ENCODE measurements at places on chromosomes 2 and 18.

DNA sequence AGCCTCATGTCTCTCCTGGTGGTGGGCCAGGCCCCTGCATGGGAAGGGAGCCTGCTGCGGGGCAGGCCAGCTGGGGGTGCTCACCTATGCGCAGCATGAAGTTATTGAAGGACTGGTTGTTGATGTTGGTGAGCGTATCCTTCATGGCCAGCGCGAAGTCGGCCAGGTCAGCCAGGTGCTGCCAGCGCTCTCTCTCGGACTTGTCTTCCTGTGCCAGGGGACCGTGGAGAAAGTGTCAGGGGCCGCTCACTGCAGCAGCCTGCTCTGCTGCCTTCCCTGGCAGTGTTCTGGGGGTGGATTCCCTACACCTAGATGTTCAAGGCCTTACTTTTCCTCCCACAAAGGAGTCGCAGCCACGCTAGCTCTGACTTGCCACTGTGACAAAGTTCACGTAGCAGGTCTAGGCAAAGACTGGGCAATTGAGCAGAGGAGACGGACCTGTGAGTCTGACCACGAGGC lies 28.2 kb downstream of the CENPO start:
- DNase-seq = no peak

DNA sequence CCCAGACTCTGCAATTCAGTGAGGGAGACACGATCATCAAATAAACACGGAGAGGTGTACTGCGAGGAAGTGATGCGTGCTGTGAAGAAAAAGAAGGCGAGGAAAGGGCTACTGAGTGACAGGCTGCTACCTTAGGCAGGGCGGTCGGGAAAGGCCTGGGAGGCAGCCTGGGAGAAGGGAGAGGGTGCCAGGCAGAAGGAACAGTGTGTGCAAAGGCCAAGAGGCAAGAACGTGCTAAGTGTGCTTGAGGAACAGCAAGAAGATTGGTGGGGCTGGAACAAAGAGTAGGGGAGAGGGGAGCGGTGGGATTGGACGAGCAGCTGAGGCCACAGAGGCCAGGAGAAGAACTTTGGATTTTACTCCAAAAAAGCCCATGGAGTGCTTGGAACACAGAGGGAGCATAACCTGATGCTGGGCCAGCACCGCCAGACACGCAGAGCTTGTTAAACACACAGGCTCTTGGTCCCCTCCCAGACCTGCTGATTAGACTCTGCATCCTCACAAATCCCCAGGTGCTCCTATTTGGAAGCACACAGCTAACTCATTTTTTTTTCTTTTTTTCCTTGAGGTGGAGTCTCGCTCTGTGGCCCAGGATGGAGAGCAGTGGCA lies 30.4 kb downstream of the SERTAD2 start:
- DNase-seq = no peak

DNA sequence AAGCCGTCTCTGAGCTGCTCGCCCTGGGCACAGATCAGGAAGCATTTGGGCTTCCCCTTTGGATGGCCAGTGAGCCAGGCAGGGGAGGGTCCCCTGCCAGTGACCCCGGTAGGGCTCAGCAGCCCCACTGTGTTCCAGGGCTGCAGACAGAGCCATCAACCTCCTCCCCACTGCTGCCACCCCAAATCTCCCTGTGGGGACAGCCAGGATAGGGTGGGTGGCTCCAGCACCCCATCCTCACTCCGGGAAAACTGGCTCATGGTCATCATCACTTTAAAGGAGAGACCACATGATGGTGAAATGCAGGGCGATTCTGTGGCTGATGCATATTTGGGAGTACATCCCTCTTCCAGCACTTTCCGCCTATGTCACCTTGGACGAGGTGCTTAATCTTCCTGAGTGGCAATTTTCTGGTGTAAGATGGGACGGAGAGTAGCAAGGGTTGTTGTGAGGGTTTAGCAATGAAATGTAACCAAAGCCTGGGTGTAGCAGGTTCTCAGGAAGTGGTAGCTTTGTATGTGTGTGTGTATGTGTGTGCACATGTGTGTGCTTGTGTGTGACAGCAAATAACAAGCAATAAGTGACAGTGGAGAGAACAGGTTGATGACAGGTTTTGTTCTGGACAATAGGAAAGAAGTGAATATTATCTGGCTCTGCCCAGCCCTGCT lies 61.8 kb downstream of the ACAA2 start:
- DNase-seq = no peak

GRCh38 chr2:27922842-27923241 lies 32.3 kb downstream of the BABAM2 start:
- DNase-seq = no peak

GRCh38 chr18:4455113-4455811 lies at the start of gene DLGAP1:
Gene DLGAP1 (minus strand): TSS chr18:4455307.
- no peak for DNase-seq

DNA sequence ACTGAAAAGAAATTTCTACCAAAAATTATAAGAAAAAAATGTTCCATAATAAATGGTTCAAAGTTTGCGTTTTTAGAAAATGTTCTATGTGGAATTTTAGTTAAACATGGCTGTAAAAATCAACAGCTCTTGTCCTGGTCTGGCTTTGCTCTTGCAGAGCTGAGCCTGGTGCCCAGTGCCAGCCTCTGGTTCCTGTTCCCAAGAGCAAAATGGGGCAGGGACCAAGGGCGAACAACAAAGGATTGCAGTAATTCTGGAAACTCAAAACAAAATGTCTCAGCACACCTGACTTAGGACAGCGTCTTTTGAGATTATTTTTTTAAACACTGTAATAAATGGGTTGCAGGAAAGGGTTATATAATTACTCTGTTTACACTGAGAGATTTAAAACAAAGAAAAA lies 174.7 kb downstream of the ANAPC1 start:
- no peak for DNase-seq

- DNase-seq = peak; percentile 2
Observed at GRCh38 chr2:57516698-57517340, 529.8 kb upstream of the VRK2 start.

DNA sequence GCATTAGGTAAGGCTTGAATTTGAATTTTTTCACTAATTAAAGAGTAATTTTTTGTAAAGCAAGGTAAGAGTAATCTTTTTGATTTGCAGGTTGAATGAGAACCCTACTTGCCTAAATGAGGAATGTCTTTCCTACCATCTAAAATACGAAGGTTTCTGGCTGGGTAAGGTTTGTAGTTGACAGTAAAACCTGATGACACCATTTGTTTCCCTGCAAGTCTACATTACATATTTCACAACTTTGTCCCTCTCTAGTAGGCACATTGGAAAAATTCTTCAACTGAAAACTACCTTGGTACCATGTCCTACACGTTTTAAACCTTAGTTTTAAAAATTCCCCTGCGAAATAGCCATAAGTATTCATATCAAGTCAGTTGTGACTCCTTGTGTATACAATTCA lies 9.4 kb downstream of the HNRNPA3 start:
- no peak for DNase-seq

- no peak for DNase-seq
Observed at GRCh38 chr2:77552956-77553355, 30.8 kb upstream of the LRRTM4 start.
